ENCODE measurements at places on chromosomes 2 and 18.

- no peaks in the 10 kb centered on the region for H3K27me3 ChIP-seq
- no peak overlapping the region for H3K4me3 ChIP-seq
- H3K4me1 ChIP-seq = no peaks in the 10 kb centered on the region
- H3K36me3 ChIP-seq = no peaks in the 10 kb centered on the region
- DNase-seq = no peak
These were observed 221.5 kb downstream of the EPHA4 start for GRCh38 chr2:221350616-221351015.

- no peaks in the 10 kb centered on the region for H3K4me1 ChIP-seq
- H3K36me3 ChIP-seq = no peaks in the 10 kb centered on the region
- no peak overlapping the region for H3K4me3 ChIP-seq
- no peak for DNase-seq
- peaks cover 8% of the 10 kb centered on the region for H3K27me3 ChIP-seq
These were observed 13.3 kb upstream of the IMPACT start for GRCh38 chr18:24413148-24413547.

DNA sequence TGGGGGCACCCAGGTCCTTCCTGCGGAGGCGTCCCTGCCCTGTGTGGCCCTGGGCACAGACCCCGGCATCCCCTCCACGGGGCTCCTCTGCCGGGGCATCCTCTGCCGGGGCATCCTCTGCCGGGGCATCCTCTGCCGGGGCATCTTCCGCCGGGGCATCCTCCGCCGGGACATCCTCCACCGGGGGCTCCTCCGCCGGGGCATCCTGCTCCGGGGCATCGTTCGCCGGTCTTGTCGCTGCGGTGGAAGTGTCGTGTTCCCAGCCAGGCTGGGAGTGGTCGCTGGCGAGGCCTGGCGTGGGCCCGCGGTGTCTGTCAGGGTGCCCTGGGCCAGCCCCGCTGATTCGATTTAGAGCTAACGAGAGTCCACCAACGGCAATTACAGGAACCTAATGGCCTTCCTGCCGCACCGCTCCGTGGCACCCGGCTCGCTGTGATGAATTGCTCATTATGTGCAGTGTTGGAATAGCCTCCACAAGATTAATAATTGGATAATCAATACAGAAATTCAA is 115.1 kb downstream of the NFATC1 start:
- H3K4me1 ChIP-seq = peaks cover 3% of the 10 kb centered on the region
- H3K36me3 ChIP-seq = no peaks in the 10 kb centered on the region
- H3K27me3 ChIP-seq = no peaks in the 10 kb centered on the region
- H3K4me3 ChIP-seq = no peak overlapping the region

DNA sequence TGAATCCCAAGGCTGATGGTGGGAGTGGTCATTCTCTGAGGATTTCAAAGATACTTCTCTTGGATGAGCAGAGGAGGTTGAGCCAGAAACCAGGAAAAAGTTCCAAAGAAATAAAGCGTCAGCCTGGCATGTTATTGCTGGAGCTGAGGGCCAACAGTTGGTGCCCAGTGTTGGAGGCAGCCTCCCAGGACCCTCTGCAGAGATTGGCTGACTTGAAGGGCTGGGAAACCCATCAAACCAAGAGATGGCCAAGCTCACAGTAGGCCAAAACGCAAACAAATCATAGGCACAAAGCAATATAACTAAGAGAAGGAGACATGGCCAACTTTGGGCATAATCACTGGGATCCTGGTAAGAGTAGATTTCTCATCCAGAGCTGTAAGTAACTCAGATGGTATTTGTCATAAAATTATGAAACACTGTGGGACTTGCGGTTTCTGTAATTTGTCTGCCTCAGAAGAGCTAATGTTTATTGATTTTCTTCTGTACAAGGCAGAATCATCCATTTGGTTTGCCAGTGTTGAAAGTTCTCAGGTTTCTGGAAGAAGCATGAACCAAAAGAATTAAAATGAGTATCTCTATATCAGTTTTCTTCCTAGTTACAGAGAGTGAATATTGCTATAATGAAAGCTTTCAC is 108.3 kb downstream of the ATL2 start:
- DNase-seq = peak; percentile 97
- no peak overlapping the region for H3K4me3 ChIP-seq
- H3K27ac ChIP-seq = no peak overlapping the region

- no peak overlapping the region for H3K4me3 ChIP-seq
- no peak overlapping the region for H3K27ac ChIP-seq
- no peak for DNase-seq
- no peaks in the 10 kb centered on the region for H3K36me3 ChIP-seq
- H3K27me3 ChIP-seq = no peaks in the 10 kb centered on the region
These were observed 95.5 kb downstream of the RDH14 start for GRCh38 chr2:18464913-18465312.

DNA sequence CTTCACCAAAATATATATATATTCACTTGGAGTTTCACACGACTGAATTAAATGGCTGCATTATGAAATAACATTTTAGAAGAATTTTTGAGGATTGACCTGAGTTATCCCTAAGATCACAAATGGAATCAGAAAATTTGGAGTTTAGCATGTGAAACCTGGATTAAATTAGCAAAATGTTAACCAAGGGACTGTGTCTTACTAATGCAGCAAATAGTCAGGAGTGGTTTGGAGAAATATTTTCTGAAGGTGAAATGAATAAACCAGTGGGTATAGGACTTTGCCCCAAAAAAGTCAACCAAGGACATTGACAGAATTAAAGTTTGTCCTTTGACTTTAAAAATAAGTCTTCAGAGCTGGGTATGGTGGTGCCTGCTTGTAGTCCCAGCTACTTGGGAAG is 111.2 kb downstream of the PRPF40A start:
- H3K4me3 ChIP-seq = no peak overlapping the region
- DNase-seq = no peak
- no peaks in the 10 kb centered on the region for H3K36me3 ChIP-seq
- no peaks in the 10 kb centered on the region for H3K27me3 ChIP-seq
- H3K27ac ChIP-seq = no peak overlapping the region

DNA sequence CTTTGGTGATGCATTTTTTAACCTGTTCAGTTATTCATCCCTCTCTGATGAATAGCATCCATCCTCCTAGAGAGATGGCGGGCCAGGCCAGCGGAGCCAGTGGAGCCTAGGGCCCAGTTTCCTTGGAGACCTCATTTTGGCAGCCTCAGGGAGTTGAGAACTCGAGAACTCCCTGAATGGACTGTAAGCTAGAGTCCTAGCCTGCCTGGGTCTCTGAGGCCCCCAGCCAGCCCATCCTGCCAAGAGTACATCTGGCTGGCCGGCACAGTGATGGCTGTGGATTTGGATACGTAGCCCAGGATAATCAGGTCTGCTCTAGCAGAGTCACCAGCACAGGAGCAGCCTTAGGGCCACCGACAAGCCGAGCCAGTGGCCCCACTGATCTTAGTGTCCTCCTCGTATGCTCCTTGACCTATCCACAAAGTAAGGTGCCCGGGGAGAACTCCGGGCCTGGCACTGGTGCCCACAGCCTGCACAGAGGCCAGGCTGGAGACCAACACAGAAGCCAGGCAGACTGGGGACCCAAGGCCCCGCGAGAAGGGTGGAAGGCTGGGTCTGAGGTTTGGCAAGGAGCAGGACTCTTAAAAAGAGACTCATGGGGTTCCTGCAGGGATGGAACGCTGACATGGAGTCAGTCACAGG is 110.5 kb upstream of the MCFD2 start:
- no peak for DNase-seq
- H3K4me1 ChIP-seq = peaks cover 4% of the 10 kb centered on the region
- H3K4me3 ChIP-seq = no peak overlapping the region
- no peak overlapping the region for H3K27ac ChIP-seq
- no peaks in the 10 kb centered on the region for H3K27me3 ChIP-seq

- no peak overlapping the region for H3K4me3 ChIP-seq
- no peaks in the 10 kb centered on the region for H3K27me3 ChIP-seq
- no peak overlapping the region for H3K27ac ChIP-seq
- DNase-seq = no peak
- H3K4me1 ChIP-seq = no peaks in the 10 kb centered on the region
These were observed 30.4 kb downstream of the TRABD2A start for GRCh38 chr2:84850471-84850870.

GRCh38 chr2:23628926-23629771 is 244.2 kb downstream of the KLHL29 start:
- no peak for DNase-seq
- H3K4me3 ChIP-seq = no peak overlapping the region
- H3K27me3 ChIP-seq = no peaks in the 10 kb centered on the region
- H3K27ac ChIP-seq = no peak overlapping the region
- no peaks in the 10 kb centered on the region for H3K4me1 ChIP-seq

- no peak overlapping the region for H3K27ac ChIP-seq
- no peaks in the 10 kb centered on the region for H3K27me3 ChIP-seq
- no peak for DNase-seq
- H3K4me1 ChIP-seq = peaks cover 19% of the 10 kb centered on the region
- H3K36me3 ChIP-seq = no peaks in the 10 kb centered on the region
- no peak overlapping the region for H3K4me3 ChIP-seq
These were observed 16.5 kb downstream of the DOK1 start for GRCh38 chr2:74571058-74571457.
